ENCODE measurements at places on chromosomes 3 and 15. TPM values are rescaled to one million over a fixed set of nuclear protein-coding genes. Genes with fewer than 3 reads are reported as not detected.

Gene TMCO5A
- not detected for total RNA-seq

DNA sequence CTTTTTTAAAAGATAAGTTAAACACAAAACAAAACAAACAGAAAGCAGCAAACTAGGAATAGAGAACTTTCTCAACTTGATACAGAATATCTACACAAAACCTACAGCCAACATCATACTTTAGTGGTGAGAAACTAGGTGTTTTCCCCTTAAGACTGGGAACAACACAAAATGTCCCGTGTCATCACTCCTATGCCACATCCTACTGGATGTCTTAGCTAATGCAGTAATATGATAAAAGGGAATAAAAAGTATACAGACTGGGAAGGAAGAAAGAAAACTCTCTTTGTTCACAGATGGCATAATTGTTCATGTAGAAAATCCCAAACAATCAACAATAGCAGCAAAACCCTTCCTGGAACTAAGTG lies 45.9 kb downstream of the TMEM45A start:
- no peak for DNase-seq

DNA sequence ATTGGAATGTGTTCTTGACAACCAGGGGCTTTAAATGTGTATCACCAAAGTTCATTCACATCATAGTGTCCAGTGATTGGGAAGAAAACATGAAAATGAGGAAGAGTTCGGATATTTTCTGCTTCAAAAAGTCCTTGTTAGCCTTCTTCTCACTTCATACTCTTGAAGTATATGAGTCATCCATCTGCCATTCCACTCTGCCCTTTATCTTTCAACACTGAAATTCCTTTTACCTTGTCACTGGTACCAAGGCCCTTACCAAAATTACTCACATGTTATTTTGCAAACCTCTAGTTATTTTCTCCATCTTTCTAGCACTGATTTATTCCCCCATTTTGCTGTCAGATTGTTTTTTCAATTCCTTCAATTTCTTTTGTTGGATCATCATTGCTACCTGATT lies 32.5 kb downstream of the OR5H15 start:
- no peak for DNase-seq

DNA sequence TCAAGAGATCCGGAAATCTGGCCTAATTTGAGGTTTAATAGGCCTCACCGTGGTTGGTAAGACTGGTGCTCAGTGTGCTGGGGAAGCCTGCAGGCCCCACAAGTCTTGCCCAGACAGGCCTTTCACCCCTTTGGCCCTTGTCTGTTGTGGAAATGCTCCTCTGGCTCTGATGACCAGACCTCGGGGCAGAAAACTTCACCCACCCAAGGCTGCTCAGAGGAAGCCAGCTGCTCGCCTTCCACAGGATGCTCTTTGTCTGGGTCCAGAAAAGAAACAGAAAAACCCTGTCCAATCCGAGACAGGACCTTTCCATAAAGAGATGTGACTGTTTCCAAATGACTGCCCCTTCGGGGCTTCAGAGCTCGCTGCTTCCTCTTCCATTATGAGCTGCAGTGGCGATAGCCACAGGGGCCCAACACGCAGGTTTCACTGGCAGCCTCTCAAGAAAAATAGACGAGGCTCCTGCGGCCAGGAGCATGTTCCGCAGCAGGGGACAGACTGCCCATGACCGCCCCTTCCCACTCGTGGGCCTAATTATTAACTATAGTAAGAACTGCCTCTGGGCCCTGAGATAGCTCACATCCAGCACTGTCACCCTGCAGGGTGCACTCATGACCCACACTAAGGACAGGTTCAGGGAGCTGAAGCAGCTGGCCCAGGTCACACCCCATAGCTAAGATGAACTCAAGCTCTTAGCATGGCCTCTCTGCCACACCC lies 6.8 kb upstream of the SNX22 start:
- no peak for DNase-seq

DNA sequence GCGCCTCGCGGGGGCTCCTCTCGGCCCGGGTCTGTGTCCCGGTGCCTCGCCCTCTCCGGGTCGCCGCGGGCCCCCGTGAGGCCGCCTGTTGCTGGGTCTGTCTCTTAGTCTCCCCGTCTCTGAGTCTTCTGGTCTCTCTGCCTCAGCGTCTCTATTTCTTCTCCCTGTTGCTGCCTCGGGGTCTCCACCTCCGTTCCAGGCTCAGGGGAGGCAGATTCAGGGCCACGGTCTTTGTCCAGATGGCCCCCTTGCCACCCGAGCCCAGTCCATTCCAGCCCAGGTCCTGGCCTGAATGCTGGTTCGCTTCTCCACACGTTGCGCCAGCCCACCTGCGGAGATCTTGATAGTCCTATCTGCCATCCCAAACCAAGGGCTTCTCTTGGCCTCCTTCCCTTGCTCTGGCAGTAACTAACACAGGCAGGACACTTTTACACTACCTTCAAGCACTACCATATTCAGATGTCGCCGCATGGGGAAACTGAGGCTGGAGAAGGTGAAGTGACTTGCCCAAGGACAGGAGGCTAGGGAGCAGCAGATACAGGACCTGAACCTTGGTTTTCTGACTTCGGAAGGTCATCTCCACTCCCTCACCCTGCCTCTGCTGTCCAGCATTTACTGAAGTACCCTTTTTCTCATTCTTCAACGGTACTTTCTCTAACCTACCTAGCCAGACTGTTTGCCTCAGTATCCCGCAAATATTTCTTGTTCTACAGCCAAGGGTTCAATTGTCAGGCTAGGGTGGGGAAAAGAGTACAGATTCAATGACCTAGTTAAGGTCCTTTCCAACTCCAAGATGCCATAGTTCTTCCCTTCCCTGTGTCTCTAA lies 616 bp upstream of the IGDCC4 start:
- DNase-seq: no peak

Data from thyroid gland (tissue), 4 donors.